ENCODE measurements at places on chromosomes 3 and 15.
A peak's percentile ranks its signal among the peaks of the same experiment; 100 is the strongest.

DNA sequence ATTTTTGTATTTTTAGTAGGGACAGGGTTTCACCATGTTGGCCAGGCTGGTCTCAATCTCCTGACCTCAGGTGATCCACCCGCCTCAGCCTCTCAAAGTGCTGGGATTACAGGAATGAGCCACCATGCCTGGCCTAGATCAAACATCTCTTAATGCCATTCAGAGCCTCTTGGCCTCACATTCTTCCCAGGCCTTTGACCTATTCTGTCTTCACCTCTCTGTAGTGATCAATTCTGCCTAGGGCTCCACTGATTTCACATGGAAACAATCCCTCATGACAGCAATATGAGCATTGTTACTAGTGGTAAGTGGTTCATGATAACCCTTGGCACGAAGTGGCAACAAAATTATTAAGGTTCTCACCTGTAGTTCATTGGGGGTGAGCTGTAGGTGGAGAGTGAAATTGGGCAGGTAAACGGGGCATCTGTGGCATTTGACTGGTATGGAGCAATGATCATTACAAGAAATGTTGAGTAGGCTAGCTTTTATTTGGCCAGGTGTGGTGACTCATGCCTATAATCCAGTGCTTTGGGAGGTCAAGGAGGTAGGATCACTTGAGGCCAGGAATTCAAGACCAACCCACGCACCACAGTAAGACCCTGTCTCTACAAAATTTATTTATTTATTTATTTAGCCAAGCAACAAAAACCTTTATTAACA, 4.8 kb upstream of the ARPIN start:
- no peak for DNase-seq

DNA sequence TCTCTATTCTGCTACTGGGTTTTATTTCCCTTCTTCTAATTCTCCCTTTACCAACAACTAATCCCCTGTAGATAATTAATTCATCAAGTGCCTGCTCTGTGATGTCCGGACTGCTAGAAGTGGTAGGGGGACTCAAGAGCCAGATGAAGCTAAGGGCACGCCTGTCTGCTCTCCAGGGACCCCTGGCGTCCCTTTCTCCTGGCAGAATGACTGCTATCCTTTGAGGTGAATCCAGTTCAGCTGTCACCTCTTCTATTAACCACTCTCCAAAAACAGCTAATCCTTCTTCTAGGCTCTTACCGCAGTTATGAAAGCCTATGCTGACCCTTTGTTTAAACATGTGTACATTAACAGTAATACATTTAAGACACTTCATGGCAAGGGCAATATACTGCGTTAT, 1.4 kb upstream of the CHRNA7 start:
- no peak for DNase-seq

GRCh38 chr3:170154084-170154483, 27.4 kb downstream of the PHC3 start:
- DNase-seq = no peak

GRCh38 chr3:159616234-159616825, 372.3 kb upstream of the IL12A start:
- peak; percentile 65 for DNase-seq

DNA sequence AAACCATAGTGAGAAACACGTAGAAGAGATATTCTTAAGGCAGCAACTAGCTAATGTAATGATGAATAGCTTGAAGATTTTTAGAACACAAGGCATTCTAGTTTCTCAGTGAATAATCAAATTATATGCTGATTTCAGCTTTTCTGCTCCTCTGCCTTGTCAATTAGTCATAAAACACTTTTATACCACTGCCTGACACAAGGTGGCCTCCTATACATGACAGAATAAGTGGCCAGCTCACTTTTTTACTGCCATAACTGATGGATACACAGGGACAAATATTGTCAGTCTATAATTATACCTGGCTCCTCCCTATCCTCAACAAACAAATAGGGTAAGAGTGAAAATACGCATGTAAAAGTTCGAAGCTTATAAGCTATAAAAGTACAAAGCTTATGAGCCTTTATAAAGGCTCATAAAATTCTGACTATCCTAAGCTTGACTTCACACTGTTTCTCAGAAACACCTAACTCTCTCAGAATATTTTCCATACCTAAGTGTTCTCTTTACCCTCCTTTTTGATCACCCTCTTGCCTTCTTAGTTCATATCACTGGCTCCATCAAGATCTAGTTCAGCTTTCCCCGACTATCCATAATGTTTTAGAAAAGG, 81.6 kb downstream of the HERC1 start:
- DNase-seq = peak; percentile 67

DNA sequence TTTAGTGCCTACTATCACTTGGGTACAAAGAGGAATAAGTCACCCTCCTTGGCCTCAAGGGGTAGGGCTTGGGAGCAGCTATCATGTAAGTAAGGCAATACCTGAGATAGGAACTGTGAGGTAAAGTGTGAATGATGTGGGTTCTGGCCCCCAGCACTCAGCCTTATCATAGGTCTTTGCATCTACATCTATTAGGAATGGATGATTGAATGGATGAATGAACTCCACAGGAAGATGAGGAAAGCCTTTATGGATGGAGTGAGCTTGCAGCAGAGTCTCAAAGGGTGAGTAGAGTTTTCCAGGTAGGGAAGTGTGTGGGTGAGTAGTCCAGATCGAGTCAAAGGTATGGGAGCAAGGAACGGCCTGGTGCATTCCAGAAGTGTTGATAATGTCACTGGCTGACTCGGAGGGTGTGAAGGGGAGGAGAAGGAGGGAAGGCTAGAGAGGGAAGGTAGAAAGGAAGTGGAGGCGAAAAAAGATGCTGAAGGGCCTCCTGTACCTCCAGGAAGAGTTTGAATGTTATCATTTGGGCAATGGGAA, 13.1 kb upstream of the ABHD2 start:
- no peak for DNase-seq

Data from brain microvascular endothelial cell (primary cell).